HT1080 (cell line): ENCODE measurements at places on chromosomes 5 and 9.

DNA sequence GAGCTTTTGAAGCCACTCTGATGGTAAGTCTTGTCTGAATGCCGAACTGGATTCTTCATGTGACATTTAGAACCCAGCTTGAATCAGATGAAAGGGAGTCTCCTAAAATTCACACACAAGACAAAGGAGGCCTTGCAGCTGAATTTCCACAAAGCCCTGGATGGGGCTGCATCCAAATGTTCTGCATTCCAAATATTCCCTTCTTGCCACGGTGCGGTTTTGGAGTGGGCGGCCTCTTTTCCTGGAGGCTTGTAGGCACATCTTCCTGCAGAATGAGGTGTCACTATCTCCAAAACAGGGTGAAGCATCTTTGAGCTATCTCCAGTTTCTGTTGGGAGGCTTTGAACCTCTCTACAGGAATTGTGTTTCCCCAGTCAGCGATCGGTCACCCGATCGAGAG lies 342.7 kb downstream of the ARHGEF28 start:
- DNase-seq = no peak

GRCh38 chr9:69818750-69819345 lies 1.8 kb upstream of the CFAP95 start:
- DNase-seq = no peak

DNA sequence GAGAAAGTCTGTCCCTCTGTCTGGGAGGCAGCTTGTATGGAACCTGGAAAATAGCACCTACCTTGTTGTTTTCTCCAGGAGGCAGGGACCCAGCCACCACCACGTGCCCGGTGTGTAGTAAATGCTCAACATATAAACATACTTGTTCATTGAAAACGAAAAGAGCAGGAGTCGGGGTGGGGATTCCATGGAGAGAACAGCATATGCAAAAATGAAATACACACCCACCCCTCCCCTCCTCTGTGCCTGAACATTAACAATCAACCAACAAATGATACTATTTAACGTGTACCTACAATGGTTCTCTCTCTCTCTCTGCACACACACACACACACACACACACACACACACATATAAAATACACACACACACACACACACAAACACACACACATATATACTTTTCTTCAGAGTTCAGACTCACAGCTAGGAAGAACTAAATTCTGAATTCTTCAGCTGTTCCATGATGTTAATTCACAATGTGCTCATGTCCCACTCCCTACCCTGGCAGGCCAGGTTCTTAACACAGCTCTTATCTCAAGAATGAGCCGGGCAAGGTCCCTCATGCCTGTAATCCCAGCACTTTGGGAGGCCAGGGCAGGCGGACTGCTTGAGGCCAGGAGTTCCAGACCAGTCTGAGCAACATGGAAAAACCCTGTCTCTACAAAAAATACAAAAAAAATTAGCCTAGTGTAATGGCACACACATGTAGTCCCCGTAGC lies 16.3 kb upstream of the DENND1A start:
- DNase-seq = no peak

- no peak for DNase-seq
Measured at GRCh38 chr9:134823623-134824022, 57.0 kb upstream of the FCN2 start.

DNA sequence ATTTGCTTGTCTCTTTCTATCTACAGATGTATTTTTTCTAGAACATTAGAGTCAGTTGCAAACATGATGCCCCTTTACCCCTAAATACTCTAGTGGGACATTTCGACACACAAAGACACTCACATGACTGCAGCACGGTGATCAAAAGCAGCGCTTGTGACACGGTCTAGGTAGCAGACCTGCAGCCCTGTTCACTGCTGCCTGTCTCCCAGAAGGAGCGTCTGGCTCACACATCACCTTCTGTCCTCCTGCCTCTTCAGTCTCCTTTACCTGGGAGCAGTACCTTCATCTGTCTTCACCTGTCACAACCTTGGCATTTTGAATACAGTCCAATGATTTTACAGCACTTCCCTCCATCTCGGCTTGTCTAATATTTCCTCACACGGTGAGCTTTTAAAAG lies 51.9 kb upstream of the SH3PXD2B start:
- DNase-seq = no peak

DNA sequence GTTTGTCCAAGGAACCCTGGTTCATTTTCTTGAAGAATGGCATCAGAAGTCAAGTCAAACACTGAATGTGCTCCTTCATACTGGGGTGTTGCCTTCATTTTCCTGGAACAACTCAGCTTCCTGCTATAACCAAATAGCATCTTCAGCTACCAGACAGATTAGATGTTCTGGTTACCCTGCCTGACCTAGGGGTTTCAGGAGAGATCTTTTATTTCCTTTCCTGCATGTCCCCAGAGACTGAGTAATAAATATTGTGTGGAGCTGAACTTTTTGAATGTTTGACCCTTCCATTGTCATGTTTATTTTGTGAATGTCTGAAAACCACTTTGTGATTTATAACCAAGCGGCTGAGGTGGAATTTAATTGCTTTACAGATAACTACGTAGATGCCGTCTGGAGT lies 147.1 kb downstream of the IRX1 start:
- DNase-seq = no peak

DNA sequence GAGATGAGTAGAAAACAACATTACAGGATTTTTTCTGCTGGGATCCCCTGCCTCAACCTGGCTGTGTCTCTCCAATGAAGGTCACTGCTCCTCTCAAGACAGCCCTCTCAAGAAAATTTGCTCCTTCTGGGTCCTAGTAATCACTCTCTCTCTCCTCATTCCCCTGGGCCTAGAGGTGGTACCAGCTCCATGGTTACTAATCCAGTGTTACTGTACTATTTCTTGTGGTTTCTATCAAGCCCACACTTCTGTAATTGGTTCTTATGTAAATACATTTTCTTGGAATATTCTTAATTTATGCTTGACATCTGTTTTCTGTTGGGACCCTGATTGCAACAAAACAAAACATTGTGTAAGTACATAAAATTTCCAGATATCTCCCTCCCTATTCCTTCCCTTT lies 123.8 kb upstream of the RORB start:
- DNase-seq = no peak

DNA sequence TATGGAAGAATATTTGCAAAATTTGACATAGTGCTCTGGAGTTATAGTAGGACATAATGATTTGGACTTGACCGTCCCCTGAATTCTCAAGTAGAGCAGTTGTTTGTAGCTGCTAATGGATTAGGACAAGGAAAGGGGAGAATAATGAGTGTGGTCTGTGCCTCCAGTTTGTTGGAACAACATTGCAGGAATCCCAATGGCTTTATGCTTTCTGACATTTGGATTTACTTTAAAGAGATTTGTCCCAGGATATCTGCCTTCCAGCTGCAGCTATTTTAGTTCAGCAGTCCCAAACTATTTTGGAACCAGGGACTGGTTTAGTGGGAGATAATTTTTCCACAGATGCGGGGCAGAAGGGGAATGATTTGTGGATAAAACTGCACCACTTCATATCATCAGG lies 648.2 kb downstream of the SLCO4C1 start:
- no peak for DNase-seq

DNA sequence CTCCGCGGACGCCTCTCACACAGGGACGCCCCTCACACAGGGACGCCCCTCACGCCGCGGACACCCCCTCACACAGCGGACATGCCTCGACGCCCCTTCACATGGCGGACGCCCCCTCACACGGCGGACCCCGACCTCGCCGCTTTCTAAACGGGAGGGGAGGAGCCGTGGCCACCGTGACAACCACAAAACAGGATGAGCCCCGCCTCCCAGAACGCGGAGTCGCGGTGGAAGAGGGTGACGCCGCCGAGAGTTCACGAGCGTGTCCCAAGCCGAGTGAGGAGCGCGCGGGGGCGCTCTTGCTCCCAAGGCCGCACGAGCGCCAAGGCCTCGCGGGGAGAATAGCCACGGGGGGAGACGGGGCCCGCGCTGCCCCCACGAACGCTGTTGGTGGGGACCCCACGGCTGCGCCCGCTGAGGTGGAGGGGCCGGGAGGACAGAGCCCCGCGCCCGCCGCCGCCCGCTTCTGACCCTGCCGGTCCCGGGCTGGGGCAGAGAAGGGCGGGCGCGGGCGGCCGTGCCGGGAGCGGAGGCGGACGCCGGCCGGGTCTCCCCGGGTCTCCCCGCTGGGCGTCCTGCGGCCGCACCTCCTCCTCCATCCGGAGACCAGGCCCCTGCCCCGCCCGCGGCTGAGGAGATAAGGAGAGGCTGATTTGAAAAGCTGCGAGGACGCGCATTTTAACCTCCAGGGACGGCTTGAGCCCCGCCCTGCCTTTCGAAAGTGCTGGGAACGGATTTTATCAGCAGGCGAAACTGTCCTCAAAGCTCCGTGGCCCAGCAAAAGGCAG lies 3.9 kb upstream of the NKD2 start:
- no peak for DNase-seq

DNA sequence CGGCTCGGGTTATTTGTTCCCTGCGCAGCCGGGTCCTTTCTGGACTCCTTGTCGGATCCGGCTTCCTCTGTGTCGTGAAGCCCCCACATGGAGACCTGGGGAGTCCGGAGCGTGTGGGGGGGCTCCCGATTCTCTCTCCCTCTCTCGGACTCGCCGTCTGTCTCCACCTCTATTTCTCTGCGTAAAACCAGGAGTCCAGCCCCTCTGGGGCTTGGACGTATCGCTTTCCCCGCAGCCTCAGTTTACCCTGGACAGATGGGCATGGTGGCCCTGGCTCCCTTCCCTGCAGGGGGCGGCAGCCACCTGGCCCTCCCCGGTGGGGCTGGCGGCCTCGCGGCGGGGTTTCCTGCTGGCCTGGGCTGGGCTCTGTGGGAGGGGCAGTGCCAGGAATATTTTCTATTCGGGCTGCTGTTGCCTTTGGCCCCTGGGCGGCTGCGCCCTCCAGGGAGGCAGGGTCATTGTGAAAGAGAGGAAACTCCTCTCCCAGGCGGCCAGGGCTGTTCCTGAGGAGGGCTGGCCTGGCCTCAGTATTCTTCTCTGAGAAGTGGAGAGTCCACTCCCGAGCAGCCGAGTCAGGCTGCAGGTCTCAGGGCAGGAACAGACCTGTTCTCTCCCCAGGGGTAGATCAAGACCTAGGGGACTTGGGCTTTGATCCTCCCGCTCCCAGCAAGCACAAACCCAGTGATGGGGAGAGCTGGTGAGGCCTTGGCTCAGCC lies 665 bp downstream of the ASS1 start:
- no peak for DNase-seq

GRCh38 chr5:178462816-178463215 lies 127.4 kb downstream of the COL23A1 start:
- DNase-seq = no peak

- no peak for DNase-seq
Measured at GRCh38 chr5:143383988-143384387, 19.5 kb downstream of the NR3C1 start.
